GM20000 (cell line): ENCODE measurements at places on chromosomes 16 and 17.

DNA sequence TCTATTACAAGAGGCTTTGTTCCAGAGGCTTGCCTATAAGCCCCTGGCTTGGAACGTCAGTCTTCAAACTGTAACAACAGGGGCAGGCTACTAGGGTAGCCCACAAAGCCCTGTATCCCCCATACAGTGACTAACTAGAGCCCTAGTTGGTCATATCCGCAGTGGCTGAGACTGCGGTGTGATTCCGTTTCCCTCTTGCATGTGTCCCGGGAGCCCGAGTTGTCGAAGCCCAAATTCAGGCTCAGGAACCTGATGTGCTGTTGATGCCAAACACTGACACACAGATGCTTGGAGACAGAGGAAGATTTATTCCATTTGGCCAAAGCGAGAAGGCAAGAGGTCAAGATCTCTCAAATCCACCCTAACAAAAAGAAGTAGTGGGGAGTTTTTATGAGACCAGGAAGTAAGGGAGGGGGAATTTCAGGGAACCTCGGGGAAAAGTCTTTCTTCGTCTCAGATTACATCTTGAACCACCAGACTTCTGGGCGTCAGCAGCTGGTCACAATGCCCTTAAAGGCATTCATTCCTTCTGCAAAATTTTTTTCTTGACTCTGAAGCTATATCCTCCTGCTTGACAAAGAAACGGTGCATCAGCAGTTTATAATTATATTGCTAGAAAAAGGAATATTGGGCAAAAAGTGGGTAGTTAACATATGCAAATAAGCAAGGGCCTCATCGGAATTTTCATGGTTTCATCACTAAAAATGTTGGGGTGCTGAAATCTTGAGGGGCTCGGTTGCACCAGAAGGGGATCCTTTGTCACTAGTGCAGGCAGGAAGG lies 879 bp downstream of the SLFN5 start:
- peak; percentile 48 for DNase-seq

GRCh38 chr17:63099425-63099824 lies 133.4 kb downstream of the TANC2 start:
- DNase-seq: no peak

DNA sequence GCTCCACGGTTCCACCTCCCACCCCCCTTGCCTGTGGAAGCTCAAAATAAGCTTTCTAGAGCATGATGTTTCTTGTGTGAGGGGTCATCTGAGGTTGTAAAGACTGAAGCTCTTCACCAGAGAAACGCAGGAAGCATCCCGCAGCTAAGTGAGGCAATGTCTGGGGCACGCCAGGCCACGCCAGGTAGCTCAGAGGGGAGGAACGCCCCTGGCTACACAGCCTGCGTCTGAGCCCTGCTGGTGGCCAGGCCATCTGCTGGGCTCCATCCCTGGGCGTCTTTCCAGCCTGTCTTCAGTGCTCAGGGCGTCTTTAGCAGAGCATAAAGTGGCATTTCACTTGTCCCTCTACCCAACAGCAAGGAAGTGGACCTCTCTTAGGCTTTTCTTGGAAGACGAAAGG lies 15.2 kb downstream of the SOCS3 start:
- no peak for DNase-seq

GRCh38 chr16:77574867-77575624 lies 140.2 kb upstream of the ADAMTS18 start:
- DNase-seq: no peak

GRCh38 chr17:74368341-74369081 lies 1.2 kb downstream of the GPR142 start:
- peak; percentile 87 for DNase-seq

- no peak for DNase-seq
Observed at GRCh38 chr16:50534556-50534955, 13.6 kb upstream of the NKD1 start.
